ENCODE measurements at places on chromosomes 5 and 9.

DNA sequence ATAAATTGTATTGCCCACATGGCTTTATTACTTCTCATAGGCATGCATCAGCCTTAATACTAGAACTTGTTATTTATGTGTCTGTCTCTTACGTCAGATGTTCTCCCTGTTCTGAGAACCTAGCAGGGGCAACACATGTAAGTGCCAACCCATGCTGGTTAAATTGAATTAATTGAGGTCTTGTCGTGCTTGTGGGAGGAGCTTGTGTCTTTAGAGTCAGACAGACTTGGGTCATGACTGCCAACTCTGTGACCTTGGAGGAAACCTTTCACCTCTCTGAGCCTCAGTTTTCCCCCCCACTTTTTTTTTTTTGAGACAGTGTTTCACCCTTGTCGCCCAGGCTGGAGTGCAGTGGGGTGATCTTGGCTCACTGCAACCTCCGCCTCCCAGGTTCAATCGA, 2.2 kb upstream of the MEGF9 start:
- no peak for DNase-seq

DNA sequence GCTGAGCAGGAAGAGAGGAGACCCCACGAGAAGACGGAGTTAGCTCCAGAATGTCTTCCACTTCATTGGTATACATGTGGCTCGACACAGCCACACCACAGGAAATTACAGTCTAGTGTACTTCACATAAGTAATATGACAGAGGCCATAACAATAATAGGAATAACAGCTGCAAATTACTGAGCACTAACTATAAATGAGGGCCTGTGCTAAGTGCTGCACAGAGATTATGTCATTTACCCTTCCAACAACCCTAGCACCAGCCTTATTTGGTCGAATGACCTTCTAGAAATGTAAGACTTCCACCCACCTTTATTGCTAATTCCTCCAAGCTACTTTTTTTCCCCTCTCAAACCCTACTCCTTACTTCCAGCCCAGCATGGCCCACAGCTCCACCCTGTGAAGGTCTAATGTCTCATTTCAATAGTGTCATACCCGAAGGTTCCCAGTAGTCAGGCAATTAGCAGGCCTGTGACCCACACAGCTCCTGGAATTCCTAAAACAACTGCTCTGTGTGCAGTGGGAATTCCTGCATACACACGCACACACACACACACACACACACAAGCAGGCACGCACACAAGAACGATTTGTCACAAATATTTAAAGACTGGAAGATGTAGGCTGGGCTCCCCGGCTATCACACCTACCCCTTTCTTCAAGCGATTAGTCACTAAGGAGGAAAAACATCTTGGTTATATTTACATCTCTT, 134.5 kb downstream of the FRMD3 start:
- no peak for DNase-seq

GRCh38 chr5:13278148-13278547, 666.3 kb downstream of the DNAH5 start:
- DNase-seq = no peak

- DNase-seq = no peak
Observed at GRCh38 chr5:15183520-15183919, 311.9 kb upstream of the ANKH start.

DNA sequence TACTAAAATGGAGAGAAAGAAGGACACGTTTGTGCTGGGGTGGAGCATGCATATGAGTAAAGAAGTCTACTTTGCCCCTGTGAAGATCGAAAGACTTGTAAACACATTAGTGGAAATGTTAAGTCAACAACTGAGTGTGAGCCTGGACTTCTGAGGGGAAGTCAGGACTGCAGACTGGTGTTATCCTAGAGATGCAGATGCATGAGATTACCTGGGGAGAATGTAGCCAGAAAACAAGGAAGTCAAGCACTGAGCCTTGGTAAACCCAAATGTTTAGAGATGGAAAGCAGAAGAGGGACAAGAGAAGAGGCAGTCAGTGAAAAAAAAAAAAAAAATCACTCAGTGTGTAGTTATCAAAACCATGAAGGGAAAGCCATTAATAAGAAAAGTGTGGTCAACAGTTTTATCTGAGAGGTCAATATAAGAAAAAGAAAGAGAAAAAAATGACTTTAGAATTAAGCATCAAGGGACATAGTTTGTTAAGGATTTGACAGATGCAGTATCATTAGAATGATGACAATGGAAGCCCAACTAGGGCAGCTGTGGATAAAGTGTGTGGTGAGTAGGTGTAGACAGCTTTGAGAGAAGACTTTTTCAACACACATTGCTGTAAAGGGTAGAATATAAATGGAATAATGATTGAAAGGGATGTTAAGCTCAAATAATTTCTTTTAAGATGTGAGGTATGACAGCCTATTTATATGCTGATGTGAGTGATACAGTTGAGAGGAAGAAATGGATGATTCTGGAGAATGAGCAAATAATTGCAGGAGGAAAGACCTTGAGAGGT, 22.2 kb downstream of the JAKMIP2 start:
- no peak for DNase-seq

DNA sequence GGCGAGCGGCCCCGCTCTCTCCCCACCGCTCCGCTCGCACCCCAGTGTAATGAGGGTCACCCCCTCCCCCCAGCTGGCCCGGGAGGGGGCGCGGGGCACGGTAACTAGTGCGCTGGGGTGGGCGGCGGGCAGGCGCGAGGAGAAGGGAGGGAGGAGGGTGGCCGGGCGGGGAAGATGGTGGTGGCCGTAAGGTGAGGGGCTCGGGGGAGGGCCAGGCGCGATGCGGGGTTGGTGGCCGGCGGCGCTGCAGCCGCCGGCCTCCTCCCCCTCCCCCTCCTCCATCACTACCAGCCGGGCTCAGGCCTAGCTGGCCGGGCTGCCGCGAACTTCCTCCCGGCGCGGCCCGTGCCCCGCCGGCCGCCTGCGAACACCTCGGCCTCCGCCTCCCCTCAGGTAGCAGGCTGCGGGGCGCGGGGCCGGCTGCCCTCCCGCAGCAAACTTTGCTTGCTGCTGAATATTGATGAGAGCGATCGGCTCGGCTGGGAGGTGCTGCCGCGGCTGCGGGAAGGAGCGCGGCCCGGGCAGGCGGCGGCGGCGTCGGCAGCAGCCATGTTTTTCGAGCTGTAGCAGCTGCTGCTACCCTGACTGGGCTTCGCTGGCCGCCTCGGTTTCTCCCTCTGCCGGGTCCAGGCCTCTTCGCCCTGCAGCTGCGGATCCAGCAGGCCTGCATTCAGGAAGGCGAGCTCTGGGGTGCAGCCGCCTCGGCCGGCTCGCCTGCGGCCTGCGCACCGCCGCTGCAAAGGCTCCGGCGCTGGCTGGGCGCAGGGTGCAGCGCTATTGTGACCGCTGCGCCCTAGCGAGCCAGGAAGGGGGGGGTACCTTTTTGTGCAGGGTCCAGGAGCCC, 502 bp downstream of the NSD1 start:
- DNase-seq = peak; percentile 33

- DNase-seq = no peak
Observed at GRCh38 chr5:106451998-106452397, 1218.7 kb downstream of the EFNA5 start.

DNA sequence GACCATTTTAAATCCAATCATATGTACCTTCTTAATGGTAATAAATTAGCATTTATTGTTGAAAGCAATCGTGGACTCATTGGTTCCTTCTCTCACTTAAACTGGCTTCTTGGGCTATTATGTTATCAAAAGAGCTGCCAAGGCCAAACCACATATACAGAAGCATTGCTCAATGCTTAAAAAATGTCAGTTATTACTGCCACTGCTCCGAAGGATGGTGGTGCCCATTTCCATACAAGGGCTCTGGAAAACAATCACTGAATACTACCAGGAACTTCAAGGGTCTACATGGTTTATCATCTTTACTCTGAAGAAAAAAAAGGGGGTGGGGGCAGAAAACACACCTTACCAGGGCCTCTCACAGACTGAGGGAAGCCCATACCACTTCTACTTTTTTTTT, 104.3 kb downstream of the GNAQ start:
- no peak for DNase-seq

DNA sequence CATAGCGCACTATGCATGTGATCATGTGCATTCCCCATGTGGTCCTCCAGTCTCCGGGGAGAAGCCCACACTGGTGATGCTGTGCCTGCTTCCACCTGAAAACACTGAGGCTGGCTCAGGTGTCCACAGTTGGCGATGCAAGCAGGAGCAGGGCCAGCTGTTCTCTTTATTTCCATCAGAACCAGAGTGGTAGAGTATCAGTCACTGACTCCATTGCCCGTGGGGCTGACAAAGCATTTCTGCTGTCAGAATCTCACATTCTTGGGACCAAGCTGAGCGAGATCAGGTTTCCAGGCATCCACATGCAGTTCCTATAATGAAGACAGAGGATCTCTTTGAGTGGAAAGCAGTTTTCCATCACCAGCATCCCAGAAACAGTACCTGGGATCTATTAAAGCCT, 52.5 kb downstream of the GADD45G start:
- DNase-seq = no peak

GRCh38 chr9:121688146-121688680, 36.8 kb downstream of the DAB2IP start:
- DNase-seq = no peak

DNA sequence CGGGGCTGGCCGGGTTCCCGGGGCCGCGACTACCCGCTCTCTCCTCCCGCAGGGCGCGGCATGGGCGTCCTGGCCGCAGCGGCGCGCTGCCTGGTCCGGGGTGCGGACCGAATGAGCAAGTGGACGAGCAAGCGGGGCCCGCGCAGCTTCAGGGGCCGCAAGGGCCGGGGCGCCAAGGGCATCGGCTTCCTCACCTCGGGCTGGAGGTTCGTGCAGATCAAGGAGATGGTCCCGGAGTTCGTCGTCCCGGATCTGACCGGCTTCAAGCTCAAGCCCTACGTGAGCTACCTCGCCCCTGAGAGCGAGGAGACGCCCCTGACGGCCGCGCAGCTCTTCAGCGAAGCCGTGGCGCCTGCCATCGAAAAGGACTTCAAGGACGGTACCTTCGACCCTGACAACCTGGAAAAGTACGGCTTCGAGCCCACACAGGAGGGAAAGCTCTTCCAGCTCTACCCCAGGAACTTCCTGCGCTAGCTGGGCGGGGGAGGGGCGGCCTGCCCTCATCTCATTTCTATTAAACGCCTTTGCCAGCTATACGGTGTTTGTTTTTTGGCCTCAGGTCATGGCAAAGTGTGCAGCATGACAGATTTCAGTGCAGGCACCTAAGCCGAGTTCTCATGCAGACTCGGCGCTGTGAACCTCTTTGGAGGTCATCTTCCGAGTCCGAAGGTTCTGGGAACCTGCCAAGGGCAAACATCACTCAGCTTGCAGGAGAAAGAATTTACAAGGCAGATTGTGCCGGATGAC, 516 bp downstream of the MRPL41 start:
- no peak for DNase-seq

DNA sequence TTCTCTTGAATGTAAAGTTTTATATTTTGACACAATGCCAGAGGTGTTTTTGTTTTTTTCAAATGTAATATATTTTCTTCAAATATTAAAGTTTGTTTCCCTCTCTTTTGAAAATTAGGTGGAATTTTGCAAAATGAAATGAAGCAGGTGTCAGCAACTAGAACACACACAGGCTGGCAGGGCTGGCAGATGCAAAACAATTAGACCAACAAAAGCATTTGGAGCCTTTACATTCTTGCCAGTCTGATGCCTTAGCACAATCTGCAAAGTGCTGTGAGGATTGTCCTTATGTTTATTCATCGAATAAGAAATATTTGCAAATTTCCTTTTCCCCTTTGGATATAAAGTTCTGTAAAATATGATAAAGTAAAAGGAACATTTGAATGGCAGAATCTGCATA, 1063.9 kb downstream of the CDH9 start:
- no peak for DNase-seq

DNA sequence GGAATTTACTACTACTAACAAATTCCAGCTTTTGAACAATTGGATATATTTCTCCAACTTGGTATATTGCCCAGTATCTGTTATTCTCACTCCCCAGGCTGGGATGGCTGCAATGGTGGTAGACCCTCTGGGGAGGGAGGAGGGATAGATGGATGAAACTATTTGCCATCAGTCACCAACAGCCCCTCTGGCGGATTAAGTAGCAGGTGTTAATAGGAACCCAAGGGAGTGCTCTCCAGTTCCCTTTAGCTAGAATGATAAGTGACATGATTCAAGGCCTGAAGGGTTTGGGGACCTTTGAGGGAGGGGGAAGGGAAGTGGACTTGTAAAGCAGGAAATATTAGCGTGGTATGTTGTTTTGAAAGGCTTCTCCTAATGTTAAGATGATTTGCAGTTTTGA, 824.0 kb upstream of the ARRDC3 start:
- no peak for DNase-seq
